Frontal cortex (tissue), 4 donors: ENCODE measurements at places on chromosomes 7 and 10.

DNA sequence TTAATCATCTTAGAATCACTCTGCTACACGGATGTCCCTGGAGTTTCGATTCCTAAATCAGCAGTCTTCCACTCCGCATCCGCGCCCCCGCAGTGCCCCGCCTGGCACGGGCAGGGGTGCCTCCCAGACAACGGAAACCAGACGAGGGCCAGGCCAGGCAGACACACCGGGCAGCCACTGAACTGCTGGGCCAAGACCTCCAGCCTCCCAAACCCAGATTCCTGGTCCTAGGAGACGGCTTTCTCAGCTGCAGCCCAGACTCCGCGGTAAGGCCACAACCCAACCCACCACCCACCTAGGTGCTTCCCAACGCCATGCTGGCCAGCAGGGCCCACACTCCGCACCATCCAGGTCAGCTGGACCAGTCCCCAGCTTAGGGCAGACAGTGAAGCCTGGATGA, 33.2 kb downstream of the MAD1L1 start:
- DNase-seq: no peak

- DNase-seq: no peak
Observed at GRCh38 chr7:5671046-5671445, 110.4 kb downstream of the RNF216 start.

GRCh38 chr7:151875942-151876898, 695 bp downstream of the PRKAG2 start:
- peak; percentile 71 for DNase-seq

GRCh38 chr10:131099028-131099726, 212.3 kb downstream of the TCERG1L start:
- no peak for DNase-seq
